ENCODE measurements at places on chromosomes 11 and 22. TPM values are rescaled to one million over a fixed set of nuclear protein-coding genes. Genes with fewer than 3 reads are reported as not detected.

Gene OR51B5
- not detected for total RNA-seq

Gene MPEG1
- not detected for total RNA-seq

Gene AP5B1
- 24.3 TPM for total RNA-seq

Gene APOA4
- not detected for total RNA-seq

Gene ART5
- not detected for total RNA-seq

Gene PRR33
- not detected for total RNA-seq

Gene APOBEC3B
- total RNA-seq, result 1.3 TPM

Gene OSBP2
- 3.4 TPM for total RNA-seq

Gene PARVG
- not detected for total RNA-seq

Gene PLA2G6
- 6.3 TPM for total RNA-seq

Gene MUC5AC
- total RNA-seq, result not detected

Gene TH
- 0.99 TPM for total RNA-seq

Gene ETS1
- total RNA-seq, result 52.7 TPM

Gene SGSM1
- total RNA-seq, result not detected

Gene GLYAT
- total RNA-seq, result not detected

Gene OVCH2
- 0.28 TPM for total RNA-seq

Gene TRIM6
- 4.7 TPM for total RNA-seq

Gene PATE4
- total RNA-seq, result not detected

Gene TRIM51
- total RNA-seq, result not detected

Gene GUCY1A2
- under 0.01 TPM for total RNA-seq

Gene DRD4
- total RNA-seq, result not detected

Gene C11orf16
- total RNA-seq, result not detected

Gene WNT11
- total RNA-seq, result 0.21 TPM

Gene DLG2
- 0.19 TPM for total RNA-seq

Gene LGALS1
- total RNA-seq, result 4,536 TPM

Gene PKDREJ
- not detected for total RNA-seq

Gene POTEH
- not detected for total RNA-seq

Gene MIOX
- not detected for total RNA-seq

Gene CALCA
- not detected for total RNA-seq

Gene SLC22A24
- total RNA-seq, result not detected

Gene PRG3
- not detected for total RNA-seq

Gene RIMBP3B
- 0.14 TPM for total RNA-seq

Gene DDT
- total RNA-seq, result 130 TPM

Gene LRRC4C
- total RNA-seq, result not detected

Gene MYO18B
- not detected for total RNA-seq

Gene NELL1
- not detected for total RNA-seq

Gene FZD4
- total RNA-seq, result 0.33 TPM

Measured in airway epithelial cell (primary cell).